ENCODE measurements at places on chromosomes 2 and 18. TPM values are rescaled to one million over a fixed set of nuclear protein-coding genes. Genes with fewer than 3 reads are reported as not detected.

DNA sequence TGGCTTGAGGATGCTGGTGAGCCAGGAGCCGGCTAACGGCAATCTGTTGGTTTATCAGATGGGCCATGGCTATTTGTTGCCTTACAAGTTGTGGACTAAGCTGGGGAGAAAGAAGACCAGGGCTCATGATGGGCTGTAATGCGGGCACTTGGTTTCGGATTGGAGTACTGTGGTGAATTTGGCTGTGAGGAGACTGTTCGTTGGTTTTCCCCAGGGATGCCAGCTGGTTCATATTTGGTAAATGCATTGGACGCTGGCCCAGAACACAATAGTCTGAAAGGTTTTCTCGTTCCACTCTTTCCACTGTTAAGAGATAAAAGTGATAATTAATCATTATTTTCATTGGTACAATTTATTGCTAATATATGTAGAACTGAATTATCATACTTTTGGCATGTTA is 108.9 kb downstream of the SATB2 start:
- DNase-seq = no peak

GRCh38 chr2:2573658-2574293 is 242.7 kb upstream of the MYT1L start:
- DNase-seq = no peak

DNA sequence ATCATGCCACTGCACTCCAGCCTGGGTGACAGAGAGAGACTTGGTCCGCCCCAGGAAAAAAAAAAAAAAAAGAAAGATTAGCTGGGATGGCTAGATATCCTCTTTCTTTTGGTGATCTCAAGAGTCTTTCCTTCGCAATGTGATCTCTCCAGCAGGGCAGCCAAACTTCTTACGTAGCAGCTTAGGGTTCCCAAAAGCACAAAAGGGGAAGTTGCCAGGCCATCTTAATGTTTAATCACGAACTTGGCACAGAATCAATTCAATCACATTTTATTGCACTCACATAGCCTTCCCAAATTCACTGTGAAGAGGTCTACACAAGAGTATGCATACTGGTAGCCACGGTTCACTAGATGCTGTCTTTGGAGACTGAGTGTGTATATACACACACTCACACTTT is 53.1 kb downstream of the VIL1 start:
- DNase-seq = no peak

DNA sequence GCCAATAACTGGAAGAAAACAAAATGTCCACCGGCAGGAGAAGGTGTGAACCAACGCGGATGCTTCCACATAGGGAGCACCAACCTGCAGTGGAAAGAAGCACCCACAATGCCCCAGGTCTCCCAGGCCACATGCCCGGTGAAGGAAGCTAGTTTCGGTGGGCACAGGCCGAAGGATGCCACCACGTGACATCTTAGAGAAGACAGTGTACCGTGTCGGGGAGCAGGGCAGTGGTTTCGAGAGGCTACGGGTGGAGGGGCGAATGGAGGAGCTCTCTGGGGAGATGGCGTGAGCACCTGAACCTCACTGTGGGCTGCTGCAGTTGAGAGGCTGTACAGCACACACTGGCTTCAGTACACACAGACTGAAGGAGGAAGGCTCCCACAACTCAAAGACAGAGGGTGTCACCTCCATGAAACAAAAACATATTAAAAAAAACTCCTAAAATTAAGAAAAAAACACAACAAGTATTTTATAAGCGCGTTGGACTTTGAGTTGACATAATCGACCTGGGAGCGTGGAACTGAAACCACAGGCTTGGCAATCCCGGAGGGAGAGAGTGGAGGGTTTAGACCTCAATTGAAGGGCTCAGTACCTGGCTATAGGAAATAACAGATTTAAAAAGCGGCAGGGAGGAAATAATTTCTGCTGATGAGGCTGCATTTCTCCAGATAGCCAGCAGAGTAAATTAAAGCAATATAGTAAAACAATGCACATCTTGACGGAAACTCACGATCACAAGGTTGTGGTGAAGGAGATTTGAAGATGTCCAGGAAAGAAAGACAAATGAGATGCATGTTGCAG is 160.1 kb downstream of the RTP5 start:
- DNase-seq = no peak

The CIDEA gene
- total RNA-seq = not detected

GRCh38 chr2:212361174-212361756 is 177.3 kb downstream of the ERBB4 start:
- no peak for DNase-seq
